NCI-H748 treated with DMSO at 0.1 percent for 48 hours (cell line): ENCODE measurements at places on chromosomes 16 and 17.

DNA sequence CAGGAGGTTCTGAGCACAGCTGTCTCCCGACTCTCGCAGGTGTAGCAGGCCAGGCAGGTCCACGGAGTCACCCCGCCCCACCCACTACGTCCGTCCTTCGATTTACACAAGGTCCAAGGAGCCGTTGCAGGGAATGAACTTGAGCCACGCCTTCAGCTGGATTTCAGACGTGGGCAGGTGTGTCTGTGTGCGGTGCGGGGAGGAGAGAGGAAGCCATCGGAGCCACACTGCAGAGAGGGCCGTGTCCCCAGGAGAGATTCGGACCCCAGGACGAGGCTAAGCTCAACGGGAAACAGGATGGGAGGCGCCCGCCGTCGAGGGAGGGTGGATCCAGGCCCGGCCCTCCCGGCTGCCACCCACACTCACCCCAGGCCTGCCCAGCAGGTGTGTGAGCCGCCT lies 50.3 kb downstream of the RPH3AL start:
- no peak for DNase-seq

GRCh38 chr17:66661411-66662256 lies 173.3 kb upstream of the CACNG5 start:
- peak; percentile 86 for DNase-seq

- no peak for DNase-seq
Measured at GRCh38 chr17:44628243-44629188, 27.8 kb upstream of the MEIOC start.

- no peak for DNase-seq
Measured at GRCh38 chr17:78991906-78992532, 12.3 kb upstream of the LGALS3BP start.

GRCh38 chr17:68314916-68315535 lies 23.7 kb downstream of the ARSG start:
- DNase-seq = no peak
